Cerebellar nuclear complex (tissue), 1 donor: ENCODE measurements at places on chromosomes 1 and 21.

DNA sequence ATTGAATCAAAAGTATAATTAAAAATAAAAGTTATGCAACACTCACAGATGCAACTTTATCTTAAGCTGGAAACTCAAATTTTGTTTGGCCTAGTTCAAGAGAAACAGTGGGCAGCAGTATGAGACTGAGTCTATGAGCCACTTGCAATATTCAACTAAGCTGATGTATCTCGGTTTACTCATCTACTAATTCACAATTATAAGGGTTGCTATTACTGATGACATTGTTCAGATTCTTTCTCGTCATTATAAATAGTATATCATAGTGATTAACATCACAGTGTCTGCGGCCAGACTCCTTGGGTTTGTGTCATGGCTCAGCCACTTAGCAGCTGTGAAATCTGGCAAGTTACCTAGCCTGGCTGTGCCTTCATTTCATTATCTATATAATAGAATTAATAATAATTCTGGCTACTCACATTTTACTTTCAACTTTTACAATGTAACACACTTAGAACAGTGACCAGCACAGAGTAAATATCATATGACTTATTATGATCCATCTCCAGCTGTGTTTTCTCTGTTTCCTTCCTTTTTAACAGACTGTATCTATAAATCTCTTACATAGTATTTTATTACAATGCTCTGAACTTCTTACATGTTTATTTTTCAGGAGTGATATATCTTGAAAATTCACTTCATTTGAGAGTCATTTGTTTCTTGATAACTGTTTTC is 194.3 kb upstream of the RGS18 start:
- DNase-seq = no peak

GRCh38 chr1:8763888-8764287 is 53.6 kb downstream of the RERE start:
- DNase-seq = no peak

DNA sequence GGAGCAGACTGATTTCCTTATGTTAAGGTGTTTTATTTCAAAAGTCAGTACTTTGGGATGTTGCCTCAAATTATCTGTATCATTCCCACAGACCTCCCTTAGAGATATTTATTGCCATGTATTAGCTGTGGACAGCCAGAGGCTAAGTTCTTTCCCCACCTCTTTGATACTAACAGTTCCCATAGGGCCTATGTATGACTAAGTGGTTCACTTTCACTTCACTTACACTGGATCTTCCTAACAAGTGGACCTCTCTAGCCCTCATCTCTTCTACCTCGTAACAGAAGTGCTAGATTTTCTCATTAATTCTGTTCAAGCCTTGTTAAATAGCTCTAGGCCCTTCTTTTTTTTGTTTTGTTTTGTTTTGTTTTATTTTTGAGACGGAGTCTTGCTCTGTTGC is 6.2 kb downstream of the TRAF5 start:
- no peak for DNase-seq

- DNase-seq = no peak
Observed at GRCh38 chr21:14435423-14435822, 52.5 kb upstream of the HSPA13 start.

DNA sequence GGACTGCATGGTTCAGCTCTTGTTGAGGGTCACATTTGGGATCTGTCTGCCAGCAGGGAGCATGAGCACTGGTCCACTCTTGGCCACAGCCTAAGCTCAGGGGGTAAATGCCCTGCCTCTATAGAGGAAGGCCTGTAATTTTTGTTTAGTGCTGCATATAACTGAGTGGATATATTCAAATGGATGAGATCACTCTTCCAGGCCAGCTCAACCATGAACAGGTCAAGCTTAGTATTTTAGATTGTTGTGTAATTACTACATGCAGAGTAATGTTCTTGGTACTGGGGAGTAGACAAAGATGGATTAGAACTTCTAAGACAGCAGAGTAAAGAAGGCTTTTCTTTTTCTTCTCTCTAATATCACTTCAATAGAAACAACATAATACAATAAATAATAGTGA is 376.9 kb downstream of the GPATCH2 start:
- DNase-seq = no peak

DNA sequence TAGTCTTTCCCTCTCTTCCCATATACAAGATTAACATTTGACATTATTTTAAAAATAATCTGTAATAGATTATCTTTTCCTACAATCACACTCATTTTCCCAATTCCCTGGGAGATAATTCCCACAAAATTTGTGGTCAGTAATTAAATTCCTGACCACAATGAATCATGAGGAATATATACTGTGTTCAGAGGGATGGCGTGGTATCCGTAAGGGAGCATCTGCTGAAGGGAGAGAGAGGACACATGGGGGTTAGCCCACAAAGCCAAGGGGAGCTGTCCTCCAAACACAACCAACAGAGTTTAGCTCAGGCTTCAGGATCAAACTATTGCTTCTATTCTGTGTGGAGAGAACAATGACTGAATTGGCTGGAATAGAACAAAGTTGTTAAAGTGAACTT is 57.1 kb upstream of the PPP2R5A start:
- DNase-seq = no peak

DNA sequence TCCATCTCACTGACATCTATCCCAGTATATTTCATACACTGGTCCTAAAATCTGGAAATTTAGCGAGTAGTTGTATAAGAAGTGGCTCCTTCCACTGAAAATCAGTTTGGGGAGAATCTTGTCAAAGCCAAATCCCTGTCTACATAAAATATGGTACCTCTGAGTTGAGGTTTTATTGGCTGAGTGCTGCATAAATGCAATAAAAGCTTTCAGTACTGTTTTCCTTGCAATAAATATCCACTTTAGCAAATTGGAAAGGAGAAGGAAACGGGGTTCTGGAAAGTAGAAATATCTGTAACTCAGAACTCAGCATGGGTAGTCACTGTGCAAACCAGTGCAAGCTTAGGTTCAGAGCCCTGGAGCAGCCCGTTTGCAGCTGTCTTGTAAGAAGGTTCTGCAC is 580.2 kb downstream of the SMYD3 start:
- DNase-seq = no peak
